Fibroblast of skin of back (primary cell): ENCODE measurements at places on chromosomes 6 and 20.

GRCh38 chr6:152952045-152952444 is 30.8 kb downstream of the FBXO5 start:
- peak; percentile 27 for DNase-seq

DNA sequence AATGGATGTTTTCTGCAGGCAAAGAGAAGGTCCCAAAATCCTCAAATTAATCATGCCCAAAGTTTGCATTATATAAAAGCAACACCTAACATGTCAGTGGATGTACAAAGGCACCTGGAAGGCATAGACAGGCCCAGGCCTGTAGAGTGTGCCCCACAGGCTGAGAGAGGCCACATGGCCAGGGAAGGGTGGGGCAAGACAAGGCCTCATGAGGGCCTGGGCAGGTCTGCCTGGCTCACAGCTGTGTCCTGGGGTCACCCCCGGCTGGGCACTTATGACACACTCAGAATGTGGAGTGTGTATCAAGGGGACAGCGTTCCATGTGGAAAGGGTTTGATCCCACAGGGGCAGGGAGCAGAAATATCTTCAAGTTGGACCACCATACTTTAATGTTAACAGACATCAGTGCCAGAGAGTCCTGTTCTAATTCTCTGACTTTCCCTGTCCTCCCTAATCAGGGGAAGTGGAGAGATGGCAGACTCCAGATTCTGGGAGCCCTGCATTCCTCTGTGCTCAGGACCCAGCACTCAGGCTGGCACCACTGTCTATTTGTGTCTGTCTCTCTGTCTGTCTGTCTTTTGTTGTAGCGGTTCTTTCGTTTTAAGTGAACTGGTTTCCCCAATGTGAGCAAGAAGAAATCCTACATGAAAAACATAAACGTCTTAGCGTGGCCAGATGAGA is 178.3 kb upstream of the FOXA2 start:
- peak; percentile 17 for DNase-seq

DNA sequence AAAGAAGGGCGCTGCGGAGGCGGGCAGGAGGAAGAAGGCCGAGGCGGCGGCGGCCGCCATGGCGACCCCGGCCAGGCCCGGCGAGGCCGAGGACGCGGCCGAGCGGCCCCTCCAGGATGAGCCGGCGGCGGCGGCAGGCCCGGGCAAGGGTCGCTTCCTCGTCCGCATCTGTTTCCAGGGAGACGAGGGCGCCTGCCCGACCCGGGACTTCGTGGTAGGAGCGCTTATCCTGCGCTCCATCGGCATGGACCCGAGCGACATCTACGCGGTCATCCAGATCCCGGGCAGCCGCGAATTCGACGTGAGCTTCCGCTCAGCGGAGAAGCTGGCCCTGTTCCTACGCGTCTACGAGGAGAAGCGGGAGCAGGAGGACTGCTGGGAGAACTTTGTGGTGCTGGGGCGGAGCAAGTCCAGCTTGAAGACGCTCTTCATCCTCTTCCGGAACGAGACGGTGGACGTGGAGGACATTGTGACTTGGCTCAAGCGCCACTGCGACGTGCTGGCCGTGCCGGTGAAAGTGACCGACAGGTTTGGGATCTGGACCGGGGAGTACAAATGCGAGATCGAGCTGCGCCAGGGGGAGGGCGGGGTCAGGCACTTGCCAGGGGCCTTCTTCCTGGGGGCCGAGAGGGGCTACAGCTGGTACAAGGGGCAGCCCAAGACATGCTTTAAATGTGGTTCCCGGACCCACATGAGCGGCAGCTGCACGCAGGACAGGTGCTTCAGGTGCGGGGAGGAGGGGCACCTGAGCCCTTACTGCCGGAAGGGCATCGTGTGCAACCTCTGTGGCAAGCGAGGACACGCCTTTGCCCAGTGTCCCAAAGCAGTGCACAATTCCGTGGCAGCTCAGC is 780 bp downstream of the ZCCHC3 start:
- DNase-seq: peak; percentile 79

DNA sequence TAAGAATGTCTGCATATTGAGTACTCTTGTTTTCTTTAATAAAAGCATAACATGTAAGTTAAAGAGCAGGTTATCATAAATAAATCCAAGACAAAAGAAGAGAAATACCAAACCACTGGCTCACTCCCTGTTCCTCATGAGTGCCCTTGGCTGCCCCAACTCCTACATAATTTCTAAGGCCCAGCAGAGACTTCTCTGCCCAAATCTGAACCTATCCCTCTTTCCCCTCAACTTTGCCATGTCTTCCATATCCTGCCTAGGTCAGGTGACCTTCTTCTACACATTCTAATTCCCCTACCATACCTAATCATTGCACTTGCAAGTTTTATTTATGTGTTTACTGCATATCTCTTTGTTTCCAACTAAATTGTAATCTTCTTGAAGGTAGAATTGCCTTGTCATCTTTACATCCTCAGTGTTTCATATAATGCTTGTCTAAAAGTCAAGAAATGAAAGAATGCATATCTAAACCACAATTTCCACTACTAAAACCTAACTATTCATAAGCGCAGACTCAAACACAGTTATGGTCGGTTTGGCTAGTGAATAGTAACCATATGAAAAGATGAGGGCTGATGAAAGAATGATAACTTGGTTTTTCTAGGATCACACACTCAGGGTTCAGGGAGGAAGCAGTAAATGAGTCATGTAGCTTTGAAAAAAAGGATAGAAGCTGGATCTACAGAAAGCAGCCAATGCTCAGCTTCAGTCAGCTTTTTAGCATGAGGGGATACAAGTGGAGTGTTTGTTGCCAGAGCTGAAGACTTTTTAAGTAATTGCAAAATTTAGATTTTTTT is 53.3 kb upstream of the EYA4 start:
- DNase-seq: peak; percentile 38

- peak; percentile 72 for DNase-seq
Observed at GRCh38 chr20:51966296-51966971, 164.1 kb upstream of the SALL4 start.

- DNase-seq: no peak
Observed at GRCh38 chr6:4506223-4506622, 270.0 kb upstream of the CDYL start.

DNA sequence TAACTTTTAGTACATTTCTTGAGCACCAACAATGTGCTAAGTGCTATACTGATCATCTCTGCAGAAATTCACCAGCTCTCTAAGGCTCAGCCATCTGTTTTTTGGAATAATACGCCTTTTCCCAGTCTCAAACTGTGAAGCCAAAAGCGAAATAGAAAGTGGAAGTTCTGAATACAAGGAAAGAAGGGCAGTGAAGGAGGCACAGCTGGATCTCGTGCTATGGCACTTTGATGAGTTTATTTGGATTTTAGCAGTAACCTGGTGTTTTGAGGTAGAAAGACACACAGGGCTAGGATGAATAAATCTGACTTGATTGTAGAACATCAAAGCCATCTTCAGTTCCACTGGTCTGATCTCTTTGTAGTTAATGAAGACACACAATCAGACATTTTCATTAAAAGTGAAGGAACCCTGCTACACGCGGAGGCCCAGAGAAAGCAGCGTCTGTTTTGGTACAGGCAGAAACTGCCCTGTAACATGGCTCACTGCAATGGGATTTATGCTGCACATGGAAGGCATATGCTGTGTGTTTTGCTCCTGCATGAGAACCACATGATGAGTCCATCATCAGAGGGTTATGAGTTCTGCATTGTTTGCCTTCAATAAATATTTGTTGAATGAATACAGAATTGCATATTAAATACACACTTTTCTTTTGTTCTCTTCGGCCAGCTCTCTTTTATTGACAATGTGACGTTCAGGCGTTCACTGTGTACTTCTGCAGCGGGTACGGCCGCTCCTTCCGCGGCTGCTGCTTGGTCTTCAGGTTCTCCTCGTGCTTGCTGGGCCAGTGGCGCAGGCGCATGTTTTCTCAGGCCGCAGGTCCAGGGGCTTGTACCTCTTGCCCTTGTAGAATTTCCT is 100.9 kb downstream of the PREP start:
- no peak for DNase-seq

DNA sequence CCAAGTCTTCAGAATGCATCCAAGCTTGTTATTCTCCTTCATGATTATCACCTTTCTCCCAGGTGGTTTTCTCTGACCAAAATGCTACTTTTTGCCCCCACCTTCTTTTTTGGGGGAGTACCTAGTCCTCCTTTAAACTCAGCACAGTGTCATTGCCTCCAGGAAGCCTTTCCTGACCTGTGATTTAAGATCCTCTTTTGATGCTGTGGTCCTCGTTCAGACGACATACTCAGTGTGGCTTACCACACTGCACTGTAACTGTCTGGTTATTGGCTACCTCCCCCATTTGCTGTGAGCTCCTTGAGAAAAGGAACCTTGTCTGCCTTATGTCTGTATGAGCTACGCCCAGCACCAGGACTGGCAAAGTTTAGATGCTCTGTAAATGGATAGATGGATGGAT is 14.6 kb downstream of the SAYSD1 start:
- no peak for DNase-seq

GRCh38 chr20:37764333-37764935 is 70.6 kb downstream of the CTNNBL1 start:
- no peak for DNase-seq

- DNase-seq: peak; percentile 19
Observed at GRCh38 chr20:59598625-59599310, 5.6 kb upstream of the PHACTR3 start.

- DNase-seq: no peak
Observed at GRCh38 chr6:118889163-118889562, 4.8 kb upstream of the ASF1A start.

DNA sequence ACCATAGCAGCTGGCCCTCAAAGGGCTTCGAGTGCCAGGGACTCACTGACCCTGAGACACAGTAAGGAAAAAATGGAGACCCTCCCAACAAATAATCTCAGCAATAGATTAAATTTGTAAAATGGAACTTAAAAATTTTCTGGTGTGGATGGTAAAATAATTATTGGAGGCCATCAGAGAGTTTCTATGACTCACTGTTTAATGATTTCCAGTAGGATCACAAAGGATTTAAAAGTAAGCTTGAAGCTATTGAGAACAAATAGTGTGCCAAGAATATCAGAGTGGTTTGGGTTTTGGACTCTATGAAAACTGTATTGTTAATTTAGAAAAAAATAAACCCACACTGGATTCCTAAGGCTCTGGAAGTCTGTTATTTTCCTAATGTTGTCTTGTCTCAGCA is 115.2 kb upstream of the AKIRIN2 start:
- peak; percentile 37 for DNase-seq

DNA sequence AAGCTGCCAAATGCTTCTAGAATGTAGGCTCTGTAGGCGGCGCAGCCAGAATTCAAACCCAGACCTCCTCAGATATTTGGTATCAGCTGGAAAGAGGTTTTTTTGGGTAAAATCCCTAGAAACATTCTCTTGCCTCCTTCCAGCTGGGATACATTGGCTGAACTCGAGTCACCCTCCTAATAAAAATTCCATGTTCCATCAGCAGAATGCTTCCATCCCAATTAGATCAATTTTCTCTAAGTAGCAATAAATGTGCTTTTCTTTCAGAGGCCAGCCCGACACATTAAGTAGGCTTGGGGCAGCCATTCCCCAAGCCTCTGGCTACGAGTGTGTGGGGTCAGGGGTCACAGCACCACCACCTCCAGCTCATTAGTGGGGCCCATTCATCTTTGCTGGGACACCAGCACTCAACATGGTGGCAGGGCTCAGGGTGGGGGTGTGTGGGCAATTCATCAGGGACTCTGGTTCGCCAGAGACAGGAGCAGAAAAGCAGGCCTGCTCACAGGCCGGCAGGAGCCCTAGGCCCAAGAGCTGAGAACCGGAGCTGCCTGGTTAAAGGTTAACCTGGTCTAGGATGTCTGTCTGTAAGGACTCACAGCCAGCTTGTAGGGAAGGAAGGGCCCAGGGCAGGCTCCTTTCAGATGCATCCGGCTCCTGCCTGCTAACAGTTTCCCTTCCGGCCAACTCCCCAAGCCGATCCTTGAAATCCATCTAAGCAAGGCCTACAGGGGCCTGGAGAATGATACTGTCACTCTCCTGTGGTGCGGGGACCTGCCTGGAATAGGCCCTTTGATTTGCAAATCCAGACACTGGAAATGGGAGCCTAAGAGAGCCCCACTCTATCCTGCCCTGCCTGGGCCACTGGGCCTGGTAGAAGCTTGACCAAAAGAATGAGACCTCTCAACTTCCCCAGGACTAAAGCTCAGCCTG is 159.1 kb upstream of the TOP1 start:
- DNase-seq: no peak

DNA sequence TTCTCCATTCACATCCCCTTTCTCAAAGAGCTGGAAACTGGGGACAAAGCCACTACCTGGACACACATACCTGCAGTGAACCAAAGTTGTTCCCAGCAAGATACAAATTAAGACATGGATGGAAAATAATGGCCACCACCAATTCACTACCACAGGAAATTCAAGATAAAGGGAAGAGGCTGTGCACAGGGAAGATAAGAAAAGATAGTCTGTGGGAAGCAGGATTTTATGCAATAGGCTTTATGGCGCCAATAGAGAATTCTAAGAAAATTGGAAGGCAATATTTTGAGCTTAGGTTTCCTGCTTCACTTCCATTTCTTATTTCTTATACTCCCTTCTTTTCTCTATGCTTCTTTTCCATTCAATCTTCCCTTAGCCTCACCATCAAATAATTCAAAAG is 9.9 kb downstream of the GPX6 start:
- DNase-seq: no peak

GRCh38 chr6:170098428-170099170 is 192.3 kb downstream of the DLL1 start:
- DNase-seq: no peak

GRCh38 chr6:6414931-6415330 is 94.5 kb upstream of the F13A1 start:
- peak; percentile 48 for DNase-seq

DNA sequence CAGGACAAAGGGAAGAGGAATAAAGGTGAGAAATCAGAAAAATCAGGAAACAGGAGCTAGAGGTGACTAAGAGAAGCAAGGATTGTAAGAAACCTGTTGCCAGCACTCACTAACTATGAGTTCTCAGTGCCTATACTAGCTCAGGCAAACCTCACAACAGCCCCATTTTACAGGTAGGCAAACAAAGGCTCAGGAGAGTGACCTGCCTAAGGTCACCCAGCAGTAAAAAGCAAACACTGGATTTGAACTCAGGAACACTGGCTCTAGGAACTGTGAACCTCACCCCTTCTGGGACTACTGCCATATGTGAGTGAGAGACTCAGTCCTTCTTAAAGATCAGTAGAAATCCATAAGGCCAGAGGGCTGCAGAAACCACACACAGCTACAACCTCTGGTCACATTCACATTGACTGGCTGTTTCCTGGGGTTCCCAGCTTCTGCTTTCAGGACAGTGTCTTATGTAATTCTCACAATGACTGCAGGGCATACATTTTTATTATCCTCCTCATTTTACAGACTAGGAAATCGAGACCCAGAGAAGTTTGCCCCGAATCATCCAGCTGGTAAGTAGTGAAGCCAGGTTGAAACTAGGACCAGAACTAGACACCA is 80.7 kb upstream of the MAFB start:
- DNase-seq: no peak
